Stomach (tissue), 19 donors: ENCODE measurements at places on chromosomes 5 and 9. TPM values are rescaled to one million over a fixed set of nuclear protein-coding genes. Genes with fewer than 3 reads are reported as not detected.

DNA sequence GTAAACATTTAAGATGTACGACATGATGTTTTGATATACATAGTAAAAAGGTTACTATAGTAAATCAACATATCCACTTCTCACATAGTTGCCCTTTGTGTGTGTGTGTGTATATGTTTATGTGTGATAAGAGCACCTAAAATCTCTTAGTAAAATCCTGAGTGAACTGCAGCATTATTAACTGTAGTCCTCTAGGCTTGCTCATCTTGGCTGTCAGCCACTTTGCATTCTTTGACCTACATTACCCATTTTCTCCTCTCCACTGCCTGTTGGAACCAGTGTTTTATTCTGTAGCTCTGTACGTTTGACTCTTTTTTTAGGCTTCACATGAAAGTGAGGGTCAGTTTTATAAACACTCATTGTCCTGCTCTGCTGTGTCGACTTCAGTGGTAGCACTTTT lies 24.4 kb downstream of the C5orf22 start:
- no peaks in the 10 kb centered on the region for H3K4me1 ChIP-seq
- H3K36me3 ChIP-seq, result peaks cover 60% of the 10 kb centered on the region
- no peak overlapping the region for H3K4me3 ChIP-seq
- H3K27me3 ChIP-seq, result no peaks in the 10 kb centered on the region
- no peak overlapping the region for H3K27ac ChIP-seq
- DNase-seq, result no peak

Gene PFN3
- total RNA-seq, result not detected

- H3K27me3 ChIP-seq, result no peaks in the 10 kb centered on the region
- H3K4me1 ChIP-seq, result no peaks in the 10 kb centered on the region
- no peak overlapping the region for H3K27ac ChIP-seq
- DNase-seq, result no peak
- no peaks in the 10 kb centered on the region for H3K36me3 ChIP-seq
- H3K4me3 ChIP-seq, result no peak overlapping the region
These were observed 24.7 kb upstream of the IQGAP2 start for GRCh38 chr5:76378355-76378754.

Gene LHX2
- total RNA-seq, result not detected

DNA sequence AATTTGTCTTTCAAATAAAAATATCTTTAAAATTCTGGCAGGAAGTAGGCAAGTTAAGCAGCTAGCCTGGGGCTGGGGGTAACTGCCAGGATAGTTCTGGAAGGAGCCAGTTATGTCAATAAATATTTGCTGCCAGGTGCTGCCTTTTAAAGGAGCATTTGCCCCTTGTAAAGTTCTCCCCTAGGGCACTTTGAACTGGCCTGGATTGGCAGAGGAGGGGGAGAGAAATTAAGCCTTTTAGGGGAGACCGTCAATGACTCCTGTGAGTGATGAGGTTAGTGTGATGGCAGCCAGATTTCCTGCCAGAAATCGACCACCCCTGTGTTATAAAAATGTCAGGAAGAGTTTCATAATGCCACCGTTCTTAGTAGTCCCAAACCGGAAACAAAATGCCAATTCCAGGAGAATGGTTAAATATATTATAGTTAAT lies 89.8 kb upstream of the ELL2 start:
- no peak overlapping the region for H3K27ac ChIP-seq
- no peak for DNase-seq
- H3K36me3 ChIP-seq, result no peaks in the 10 kb centered on the region
- H3K4me1 ChIP-seq, result peaks cover 10% of the 10 kb centered on the region
- no peak overlapping the region for H3K4me3 ChIP-seq
- no peaks in the 10 kb centered on the region for H3K27me3 ChIP-seq

DNA sequence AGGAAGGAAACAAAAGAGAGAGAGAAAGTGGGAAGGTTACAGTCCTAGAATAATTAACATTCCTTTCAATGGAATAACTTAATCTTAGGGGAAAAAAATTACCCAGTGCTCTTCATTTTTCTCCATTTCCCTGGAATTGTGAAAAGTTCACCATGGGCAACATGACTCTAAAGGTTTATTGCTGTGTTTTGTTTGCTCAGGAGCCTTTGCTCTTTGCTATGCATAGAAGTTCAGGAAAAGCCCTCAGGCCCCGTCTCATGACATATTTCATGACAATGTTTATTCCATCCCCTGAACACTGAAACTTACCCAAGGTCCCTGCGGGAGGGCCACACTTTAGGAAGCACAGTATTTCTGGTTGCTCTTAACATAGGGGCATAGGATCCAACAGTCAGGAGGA lies 9.8 kb upstream of the CTSL start:
- no peaks in the 10 kb centered on the region for H3K27me3 ChIP-seq
- H3K27ac ChIP-seq, result no peak overlapping the region
- no peaks in the 10 kb centered on the region for H3K36me3 ChIP-seq
- no peak for DNase-seq
